ENCODE measurements at places on chromosomes 13 and 19.

DNA sequence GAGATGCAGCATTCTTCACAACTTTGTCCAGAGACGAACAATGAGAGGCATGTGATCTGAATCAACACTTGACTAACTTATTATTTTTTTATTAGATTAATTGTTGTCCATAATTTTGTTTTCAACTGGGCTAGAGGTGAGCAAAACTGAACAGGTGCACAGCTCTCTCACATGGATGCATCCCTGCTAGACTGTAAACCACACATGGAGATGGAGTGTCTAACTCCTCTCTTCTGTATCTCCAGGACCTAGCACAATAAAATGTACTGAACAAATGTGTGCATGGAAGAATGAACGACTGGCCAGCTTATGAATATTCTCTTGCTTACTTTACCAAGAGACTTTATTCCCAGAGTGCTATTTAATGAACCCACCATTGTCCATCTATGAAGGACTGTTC is 627.7 kb downstream of the LIG4 start:
- DNase-seq: no peak

GRCh38 chr13:39942552-39943273 is 287.3 kb downstream of the COG6 start:
- peak; percentile 36 for DNase-seq

DNA sequence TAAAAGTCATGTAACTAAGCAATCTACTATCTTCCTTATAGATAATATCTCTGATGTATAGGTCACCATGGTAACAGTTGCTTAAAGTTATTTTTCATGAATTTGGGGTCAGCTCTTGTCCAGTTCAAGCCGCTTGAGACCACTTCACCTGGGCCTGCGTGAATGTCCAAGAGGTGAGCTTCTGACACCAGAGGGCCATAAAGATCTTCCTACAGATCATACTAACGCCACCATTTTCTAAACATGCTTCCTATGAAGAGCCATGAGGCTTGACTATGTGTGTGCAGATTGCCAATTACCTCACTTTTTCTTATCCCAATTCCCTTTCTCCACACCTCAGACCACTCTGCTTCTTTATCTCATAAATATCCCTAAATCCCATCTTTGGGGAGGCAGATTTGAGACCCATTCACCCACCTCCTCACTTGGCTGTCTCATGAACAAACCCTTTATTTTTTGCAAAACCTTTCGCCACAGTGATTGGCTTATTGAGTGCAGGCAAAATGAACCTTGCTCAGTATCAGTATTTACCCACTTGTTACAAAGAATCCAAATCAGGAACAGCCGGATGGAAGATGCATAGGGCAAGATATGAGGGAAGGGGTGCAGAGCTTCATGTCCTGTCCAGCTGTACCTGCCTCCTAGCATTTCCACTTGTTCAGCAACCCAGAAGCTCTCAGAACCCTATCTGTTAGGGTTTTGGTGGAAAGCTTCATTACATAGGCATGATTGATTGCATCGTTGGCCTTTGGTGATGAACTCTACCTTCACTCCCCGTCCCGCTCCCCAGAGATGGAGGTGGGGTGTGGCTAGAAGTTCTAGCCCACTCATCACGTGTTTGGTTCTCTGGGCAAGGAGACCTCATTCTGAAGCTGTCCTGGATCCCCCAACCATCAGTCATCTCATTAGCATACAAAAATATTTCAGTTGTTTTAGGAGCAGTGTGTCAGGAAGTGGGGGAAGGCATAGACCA is 34.2 kb downstream of the FAM187B start:
- no peak for DNase-seq

DNA sequence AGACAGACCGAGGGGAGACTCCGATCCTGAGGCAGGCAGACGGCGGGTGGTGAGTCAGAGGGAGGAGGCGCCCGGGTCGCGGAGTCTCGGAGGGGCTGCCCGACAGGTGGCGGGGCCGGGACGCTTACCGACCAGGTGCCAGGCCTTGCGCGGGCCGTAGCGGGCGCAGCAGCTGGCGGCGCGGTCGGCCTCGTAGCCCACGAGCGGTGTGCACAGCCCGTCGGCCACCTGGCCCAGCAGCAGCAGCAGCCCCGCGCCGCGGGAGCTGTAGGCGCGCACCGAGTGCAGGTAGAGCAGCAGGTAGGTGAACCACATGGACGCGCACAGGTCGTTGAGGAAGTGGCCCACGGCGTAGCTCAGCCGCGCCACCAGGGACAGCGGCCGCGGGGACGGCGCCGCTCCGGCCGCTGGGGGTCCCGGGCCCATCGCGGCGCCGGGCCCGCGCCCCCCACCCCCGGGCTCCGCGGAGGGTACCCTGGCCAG is 367 bp downstream of the MFSD12 start:
- peak; percentile 54 for DNase-seq

Measured in stimulated activated CD8-positive, alpha-beta memory T cell treated with anti-CD3 and anti-CD28 coated beads, Interleukin-4, amount 100 ng/mL, for 4 hours (primary cell).